T-cell (primary cell): ENCODE measurements at places on chromosomes 12 and 14. TPM values are rescaled to one million over a fixed set of nuclear protein-coding genes. Genes with fewer than 3 reads are reported as not detected.

- no peak for DNase-seq
- H3K4me3 ChIP-seq = no peak overlapping the region
- H3K27me3 ChIP-seq = no peaks in the 10 kb centered on the region
- H3K36me3 ChIP-seq = peaks cover 14% of the 10 kb centered on the region
These were observed 17.3 kb downstream of the HIP1R start for GRCh38 chr12:122852336-122853275.

The SRSF9 gene
- total RNA-seq = 135 TPM

DNA sequence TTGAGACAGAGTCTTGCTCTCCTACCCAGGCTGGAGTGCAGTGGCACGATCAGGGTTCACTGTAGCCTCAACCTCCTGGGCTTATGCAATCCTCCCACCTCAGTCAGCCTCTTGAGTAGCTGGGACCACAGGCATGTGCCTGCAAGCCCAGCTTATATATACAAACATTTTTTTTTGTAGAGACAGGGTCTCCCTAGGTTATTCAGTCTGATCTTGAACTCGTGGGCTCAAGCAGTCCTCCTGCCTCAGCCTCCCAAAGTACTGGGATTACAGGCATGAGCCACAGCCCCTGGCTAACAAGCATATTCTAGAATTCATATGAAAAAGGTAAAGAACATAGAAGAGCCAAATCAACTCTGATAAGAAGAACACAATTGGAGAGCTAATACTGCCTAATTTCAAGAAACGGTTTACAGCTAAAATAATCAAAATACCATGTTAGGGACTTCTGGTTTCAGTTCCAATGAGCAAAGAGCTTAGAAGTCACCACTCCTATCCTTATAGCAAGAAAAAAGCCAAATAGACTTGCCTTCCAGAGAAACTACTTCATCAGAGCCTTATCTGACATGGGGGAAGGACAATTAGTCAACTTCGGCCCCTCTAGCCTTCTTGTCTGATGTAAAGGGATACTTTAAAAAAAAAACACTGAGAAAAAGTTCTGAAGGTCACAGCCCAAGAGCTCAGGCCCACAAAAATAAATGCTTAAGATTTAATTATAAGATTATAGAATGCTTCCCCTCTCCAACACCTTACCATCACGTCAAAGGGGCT, 37.6 kb downstream of the TMEM116 start:
- no peak overlapping the region for H3K4me3 ChIP-seq
- H3K4me1 ChIP-seq = no peaks in the 10 kb centered on the region
- DNase-seq = no peak
- H3K27ac ChIP-seq = no peak overlapping the region

DNA sequence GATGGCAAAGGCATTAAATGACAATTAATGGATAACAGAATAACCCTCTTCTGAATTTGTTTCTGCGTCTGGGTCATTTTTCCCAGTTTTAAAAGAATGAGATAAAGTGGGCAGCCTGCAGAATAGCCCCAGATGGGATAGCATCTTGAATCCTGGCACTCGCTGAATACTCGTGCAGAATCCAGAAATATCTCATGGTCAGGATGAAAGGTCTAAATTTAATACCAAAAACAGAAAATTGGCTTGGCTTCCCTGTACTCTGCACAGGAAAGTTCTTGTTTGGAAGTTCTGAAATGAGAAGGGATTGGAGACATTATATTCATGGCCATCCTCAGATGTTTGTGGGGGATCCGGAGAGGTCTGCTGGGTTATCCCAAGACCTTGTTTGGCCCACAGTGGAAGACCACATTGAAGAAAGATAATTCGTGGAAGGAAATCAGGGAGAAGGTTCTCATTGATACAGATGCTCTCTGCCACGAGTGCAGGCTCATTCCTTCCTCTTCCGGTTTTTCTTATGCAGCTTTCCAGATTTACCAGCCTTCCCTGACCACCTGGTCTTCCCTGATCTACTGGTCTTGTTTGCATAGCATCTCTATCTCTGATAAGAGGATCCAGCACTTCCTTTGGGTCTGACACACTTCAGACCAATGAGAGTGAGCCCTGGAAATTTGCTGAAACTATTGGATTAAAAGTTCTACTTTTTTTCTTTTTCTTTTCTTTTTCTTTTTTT, 6.0 kb upstream of the IFT81 start:
- H3K27me3 ChIP-seq = peaks cover 5% of the 10 kb centered on the region
- no peaks in the 10 kb centered on the region for H3K4me1 ChIP-seq
- no peak for DNase-seq
- no peak overlapping the region for H3K4me3 ChIP-seq
- H3K27ac ChIP-seq = no peak overlapping the region

The DBX2 gene
- total RNA-seq = not detected

DNA sequence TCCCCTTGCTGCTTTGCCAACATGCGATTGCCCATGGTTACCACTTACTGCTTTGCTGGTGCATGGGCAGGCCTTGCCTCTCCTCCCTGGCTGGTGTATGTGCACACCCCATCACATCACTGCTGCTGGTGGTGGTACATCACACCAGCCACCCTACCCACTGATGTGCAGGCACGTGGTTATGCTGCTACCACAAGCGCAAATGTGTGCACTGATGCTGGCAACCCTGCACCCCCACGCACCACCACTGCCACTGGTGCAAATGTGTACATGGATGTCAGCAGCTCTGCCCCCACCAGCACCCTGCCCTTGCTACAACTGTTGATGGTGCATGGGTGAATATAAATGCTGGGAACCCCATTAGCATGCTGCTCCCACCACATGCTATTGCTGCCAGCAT, 261.7 kb downstream of the AEBP2 start:
- H3K4me1 ChIP-seq = no peaks in the 10 kb centered on the region
- no peak overlapping the region for H3K27ac ChIP-seq
- no peak for DNase-seq
- no peaks in the 10 kb centered on the region for H3K27me3 ChIP-seq

The KLRC2 gene
- 1.7 TPM for total RNA-seq

DNA sequence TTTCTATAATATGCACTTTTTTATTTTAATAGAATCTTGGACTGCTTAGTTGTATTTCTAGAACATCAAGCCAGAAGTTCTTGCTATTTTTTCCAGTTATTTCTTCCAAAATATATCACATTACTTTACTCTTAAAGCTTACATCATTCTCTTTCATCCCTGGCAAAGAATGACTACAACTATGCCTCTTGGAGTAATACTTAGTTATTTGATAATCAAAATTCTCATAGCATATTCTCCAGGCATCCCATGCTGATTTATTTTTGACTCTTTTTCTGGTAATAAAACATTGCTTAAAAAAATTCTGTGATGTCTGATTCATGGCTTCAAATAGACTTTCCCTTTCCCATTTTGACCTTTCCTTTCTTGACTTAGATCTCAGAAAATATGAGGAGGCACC, 118.7 kb upstream of the TSPAN8 start:
- no peak overlapping the region for H3K27ac ChIP-seq
- H3K4me3 ChIP-seq = no peak overlapping the region
- DNase-seq = no peak
- no peaks in the 10 kb centered on the region for H3K27me3 ChIP-seq

DNA sequence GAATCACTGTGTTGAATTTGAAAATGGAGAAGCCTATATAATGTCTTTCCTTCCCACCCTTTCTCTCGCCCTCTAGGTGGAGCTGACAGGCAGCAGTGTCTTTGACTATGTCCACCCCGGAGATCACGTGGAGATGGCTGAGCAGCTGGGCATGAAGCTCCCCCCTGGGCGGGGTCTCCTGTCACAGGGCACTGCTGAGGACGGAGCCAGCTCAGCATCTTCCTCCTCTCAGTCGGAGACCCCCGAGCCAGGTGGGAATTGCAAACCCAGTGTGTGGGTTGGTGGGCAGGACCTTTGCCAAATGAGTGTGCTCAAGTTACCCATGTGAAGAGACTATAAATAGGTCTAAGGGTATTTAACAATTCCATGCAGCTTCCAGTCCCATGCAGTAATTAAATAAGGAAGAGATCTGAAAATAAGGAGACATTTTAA, 274.7 kb downstream of the EGLN3 start:
- no peak overlapping the region for H3K4me3 ChIP-seq
- H3K27me3 ChIP-seq = no peaks in the 10 kb centered on the region
- no peaks in the 10 kb centered on the region for H3K36me3 ChIP-seq
- DNase-seq = no peak

The TAC3 gene
- 0.55 TPM for total RNA-seq

GRCh38 chr14:94517248-94517640, 8.0 kb upstream of the SERPINA12 start:
- no peaks in the 10 kb centered on the region for H3K4me1 ChIP-seq
- no peak overlapping the region for H3K4me3 ChIP-seq
- DNase-seq = no peak
- H3K36me3 ChIP-seq = no peaks in the 10 kb centered on the region

GRCh38 chr12:17999174-17999801, 90.7 kb downstream of the RERGL start:
- no peak for DNase-seq
- no peak overlapping the region for H3K27ac ChIP-seq
- no peaks in the 10 kb centered on the region for H3K36me3 ChIP-seq
- H3K4me3 ChIP-seq = no peak overlapping the region
- no peaks in the 10 kb centered on the region for H3K27me3 ChIP-seq

- H3K27ac ChIP-seq = no peak overlapping the region
- H3K4me1 ChIP-seq = no peaks in the 10 kb centered on the region
- no peaks in the 10 kb centered on the region for H3K27me3 ChIP-seq
- no peak for DNase-seq
These were observed 12.0 kb downstream of the CLSTN3 start for GRCh38 chr12:7142056-7142644.

DNA sequence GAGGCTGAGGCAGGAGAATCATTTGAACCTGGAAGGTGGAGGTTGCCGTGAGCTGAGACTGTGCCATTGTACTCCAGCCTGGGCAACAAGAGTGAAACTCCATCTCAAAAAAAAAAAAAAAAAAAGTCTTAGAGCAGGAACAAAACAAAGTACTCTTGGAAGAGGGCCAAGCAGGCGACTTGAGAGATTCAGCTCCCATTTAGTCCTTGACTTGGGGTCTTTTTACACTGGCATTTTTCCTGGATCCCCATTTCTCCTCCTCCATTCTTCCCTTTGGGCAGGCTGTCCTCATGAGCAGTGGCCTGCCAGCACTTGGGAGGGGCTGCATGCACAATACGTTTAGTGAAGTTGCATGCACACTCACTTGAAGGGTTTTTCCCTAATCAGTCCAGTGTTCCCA, 72.9 kb downstream of the C14orf132 start:
- H3K4me1 ChIP-seq = peaks cover 2% of the 10 kb centered on the region
- no peak overlapping the region for H3K4me3 ChIP-seq
- H3K27ac ChIP-seq = no peak overlapping the region
- H3K27me3 ChIP-seq = peaks cover 16% of the 10 kb centered on the region
- H3K36me3 ChIP-seq = no peaks in the 10 kb centered on the region
- DNase-seq = no peak
